Thymus (tissue), 14 donors: ENCODE measurements at places on chromosomes 2 and 18.
A peak's percentile ranks its signal among the peaks of the same experiment; 100 is the strongest.

DNA sequence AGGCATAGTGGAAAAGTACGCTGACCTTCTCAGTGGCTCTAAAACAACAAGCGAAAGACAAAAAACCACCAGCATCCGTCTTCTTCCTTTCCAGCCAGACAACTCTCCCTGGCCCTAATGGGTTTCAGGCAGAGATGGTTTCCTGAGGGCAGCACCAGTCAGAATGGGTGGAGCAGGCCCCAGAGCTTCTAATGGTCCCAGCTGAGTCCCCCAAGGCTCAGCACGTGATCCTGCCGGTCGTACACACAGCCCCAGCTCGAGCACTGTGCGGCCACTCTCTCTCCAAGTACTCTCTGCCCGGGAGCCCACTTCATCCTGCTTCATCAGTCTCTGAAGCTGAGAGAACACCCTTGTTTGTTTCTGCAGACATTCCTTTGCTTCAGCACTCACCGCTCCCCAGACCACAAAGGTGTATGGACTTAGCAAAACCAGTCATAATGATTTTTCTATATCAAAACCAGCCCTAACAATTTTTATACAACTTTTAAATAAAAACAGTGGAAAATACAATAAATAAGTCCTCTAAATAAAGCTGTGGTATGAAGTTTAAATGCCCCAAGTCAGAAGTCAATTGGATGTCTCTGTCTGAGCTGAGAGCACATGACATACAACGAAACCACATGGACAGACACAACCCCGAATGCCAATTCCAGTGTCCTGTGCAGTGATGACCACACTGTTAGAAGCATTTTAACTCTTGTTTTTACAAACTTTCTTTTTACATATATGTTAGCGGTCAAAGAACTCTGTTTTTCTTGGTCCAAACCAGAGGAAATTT lies 63.9 kb downstream of the PARD6G start:
- no peak overlapping the region for H3K4me3 ChIP-seq
- H3K27me3 ChIP-seq = no peaks in the 10 kb centered on the region
- no peak overlapping the region for H3K27ac ChIP-seq
- DNase-seq = no peak
- no peaks in the 10 kb centered on the region for H3K4me1 ChIP-seq
- no peaks in the 10 kb centered on the region for H3K36me3 ChIP-seq

GRCh38 chr2:42973726-42974125 lies 181.3 kb upstream of the HAAO start:
- H3K4me1 ChIP-seq = peaks cover 21% of the 10 kb centered on the region
- H3K4me3 ChIP-seq = no peak overlapping the region
- no peak for DNase-seq

GRCh38 chr18:22847867-22848451 lies 85.2 kb upstream of the RBBP8 start:
- H3K27me3 ChIP-seq = no peaks in the 10 kb centered on the region
- H3K4me1 ChIP-seq = no peaks in the 10 kb centered on the region
- no peak for DNase-seq
- peak overlapping the region; percentile 15 for H3K27ac ChIP-seq

DNA sequence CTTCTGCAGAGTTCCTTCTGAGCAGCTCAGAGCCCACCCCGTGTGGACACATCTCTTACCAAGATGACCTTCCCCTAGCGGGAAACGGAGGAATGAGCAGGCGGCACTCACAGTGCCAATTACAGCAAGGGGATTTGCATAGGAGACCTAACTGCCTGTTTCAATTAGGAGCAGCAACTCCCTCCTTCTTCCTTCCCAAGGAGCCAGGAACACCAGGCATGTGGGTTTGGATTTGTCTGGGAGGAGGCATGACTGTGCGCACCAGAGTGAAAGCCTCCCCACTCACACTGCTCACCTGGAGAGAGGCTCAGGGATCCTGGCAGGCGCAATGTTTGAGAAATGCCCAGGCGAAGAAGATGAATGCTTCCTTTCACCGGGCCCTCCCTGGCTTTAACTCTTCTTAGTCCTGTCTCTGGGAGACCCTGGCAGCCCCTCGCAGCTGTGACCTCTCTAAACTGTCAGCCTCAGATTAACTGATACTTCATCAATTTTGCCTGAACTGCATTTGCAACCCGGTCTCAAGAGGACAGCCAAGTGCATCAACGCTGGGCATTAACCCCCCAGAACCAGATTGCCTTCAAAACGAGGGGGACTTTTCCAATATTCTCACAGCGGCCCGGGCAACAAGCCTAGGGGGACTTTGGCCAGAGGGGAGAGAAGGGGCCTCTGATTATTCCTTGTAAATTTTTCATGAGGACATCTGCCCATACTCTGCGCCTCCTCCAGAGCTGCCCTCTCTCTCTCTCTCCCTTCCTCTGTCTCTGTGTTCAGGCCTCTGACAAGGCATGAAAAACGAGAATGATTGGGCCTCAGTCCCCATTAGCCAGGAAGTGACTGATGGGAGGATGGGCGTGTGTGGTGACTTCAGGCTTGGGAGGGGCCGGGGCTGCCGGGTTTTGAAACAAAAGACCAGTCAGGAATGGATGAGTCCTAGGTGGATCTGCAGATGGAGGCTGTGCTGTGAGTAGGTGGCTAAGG lies 93.8 kb downstream of the CMPK2 start:
- DNase-seq = no peak
- no peak overlapping the region for H3K4me3 ChIP-seq
- H3K4me1 ChIP-seq = no peaks in the 10 kb centered on the region
- H3K27ac ChIP-seq = no peak overlapping the region
- peaks cover 31% of the 10 kb centered on the region for H3K27me3 ChIP-seq

- peaks cover 14% of the 10 kb centered on the region for H3K4me1 ChIP-seq
- peak overlapping the region; percentile 91 for H3K27ac ChIP-seq
- H3K27me3 ChIP-seq = no peaks in the 10 kb centered on the region
- H3K4me3 ChIP-seq = no peak overlapping the region
Measured at GRCh38 chr2:224948005-224948404, 94.3 kb downstream of the DOCK10 start.

DNA sequence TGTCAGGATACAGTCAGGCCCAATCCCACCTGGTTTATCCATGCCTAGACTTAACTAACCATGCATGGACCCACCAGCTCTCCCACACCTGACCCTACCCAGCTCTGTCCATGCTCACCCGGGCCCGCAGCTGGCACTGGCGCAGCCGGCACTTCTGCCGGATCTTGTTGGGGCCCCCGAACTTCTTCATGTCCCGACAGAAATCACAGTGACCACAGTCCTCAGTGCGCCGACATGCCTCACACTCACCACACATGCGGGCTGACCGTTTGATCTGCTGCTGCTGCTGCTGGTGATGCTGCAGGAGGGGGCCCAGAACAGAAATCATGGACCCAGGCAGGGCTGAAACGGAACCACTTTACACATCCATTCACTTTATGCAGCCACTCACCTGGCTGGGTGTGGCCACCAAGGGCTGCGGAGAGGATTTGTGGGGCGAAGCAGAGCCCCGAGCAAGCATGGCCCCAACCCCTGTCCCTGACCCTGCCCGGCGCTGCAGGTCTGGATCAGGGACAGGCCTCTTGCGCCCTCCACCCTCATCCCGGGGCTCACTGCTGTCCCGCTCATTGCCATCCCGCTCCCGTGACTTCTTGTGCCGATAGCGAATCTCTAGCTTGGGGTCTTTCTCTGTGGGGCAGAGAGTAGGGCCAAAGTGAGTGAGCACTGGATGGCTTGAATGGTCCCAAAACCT lies 1.7 kb downstream of the CXXC1 start:
- H3K27me3 ChIP-seq = no peaks in the 10 kb centered on the region
- peaks cover 20% of the 10 kb centered on the region for H3K4me1 ChIP-seq
- no peak overlapping the region for H3K27ac ChIP-seq
- no peak overlapping the region for H3K4me3 ChIP-seq

GRCh38 chr2:30583204-30583749 lies 136.2 kb downstream of the LCLAT1 start:
- H3K4me1 ChIP-seq = no peaks in the 10 kb centered on the region
- peaks cover 3% of the 10 kb centered on the region for H3K36me3 ChIP-seq
- H3K27ac ChIP-seq = no peak overlapping the region
- H3K27me3 ChIP-seq = no peaks in the 10 kb centered on the region
- H3K4me3 ChIP-seq = no peak overlapping the region
- no peak for DNase-seq

DNA sequence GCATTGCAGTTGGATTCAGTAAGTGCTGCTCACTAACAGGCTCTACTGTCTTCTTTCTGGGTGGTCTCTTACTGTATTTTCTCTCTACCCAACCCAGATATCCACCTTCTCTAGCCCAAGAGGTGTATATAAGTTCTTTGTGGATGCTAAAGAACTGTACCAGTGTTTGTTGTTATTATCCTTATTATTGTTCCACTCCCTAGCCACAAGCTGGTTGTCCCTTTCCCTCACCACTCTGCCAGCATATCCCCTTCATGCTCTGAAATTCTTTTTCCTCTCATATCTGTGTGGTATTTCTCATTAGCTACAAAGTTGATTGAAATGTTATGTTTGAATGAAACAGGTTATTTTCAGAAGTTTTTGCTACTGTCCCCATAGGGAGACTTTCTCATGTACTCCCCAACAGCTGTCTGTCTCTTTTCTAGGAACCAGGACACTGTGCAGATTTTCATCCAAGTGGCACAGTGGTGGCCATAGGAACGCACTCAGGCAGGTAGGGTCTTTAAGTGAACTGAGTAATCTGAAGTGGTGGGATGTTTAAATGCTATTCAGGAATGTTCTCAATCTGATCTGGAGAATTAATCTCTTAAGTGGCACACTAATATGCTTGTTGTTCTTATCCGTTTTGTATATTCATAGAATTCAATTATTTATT lies 56.8 kb downstream of the COX7A2L start:
- H3K4me1 ChIP-seq = no peaks in the 10 kb centered on the region
- H3K36me3 ChIP-seq = peaks cover 14% of the 10 kb centered on the region
- H3K27ac ChIP-seq = no peak overlapping the region
- H3K4me3 ChIP-seq = no peak overlapping the region
- no peaks in the 10 kb centered on the region for H3K27me3 ChIP-seq
